T-cell (primary cell): ENCODE measurements at places on chromosomes 1 and 21. TPM values are rescaled to one million over a fixed set of nuclear protein-coding genes. Genes with fewer than 3 reads are reported as not detected.

Gene SGIP1
- total RNA-seq: not detected

Gene LMOD1
- total RNA-seq: 0.10 TPM

- DNase-seq: no peak
These were observed 13.5 kb downstream of the SLC9A1 start for GRCh38 chr1:27141266-27142003.

DNA sequence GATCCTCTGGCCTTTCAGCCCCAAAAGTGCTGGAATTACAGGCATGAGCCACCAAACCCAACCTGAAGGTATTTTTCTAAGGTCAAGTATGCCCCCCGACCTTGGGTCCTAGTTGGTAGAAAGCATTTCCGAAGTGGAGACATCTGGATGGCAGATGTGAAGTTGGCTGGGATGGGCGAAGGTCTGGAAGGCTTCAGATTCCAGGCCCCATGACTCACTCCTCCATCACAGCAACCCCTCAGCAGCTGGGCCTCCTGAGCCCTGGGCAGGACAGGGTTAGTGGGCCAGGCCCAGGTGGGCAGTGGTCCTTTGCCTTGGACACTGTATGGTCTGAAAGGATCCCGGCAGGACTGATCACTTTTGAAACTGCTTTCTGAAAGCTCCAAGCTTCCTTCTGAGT, 23.3 kb downstream of the NAV1 start:
- DNase-seq: no peak

Gene USH2A
- not detected for total RNA-seq

DNA sequence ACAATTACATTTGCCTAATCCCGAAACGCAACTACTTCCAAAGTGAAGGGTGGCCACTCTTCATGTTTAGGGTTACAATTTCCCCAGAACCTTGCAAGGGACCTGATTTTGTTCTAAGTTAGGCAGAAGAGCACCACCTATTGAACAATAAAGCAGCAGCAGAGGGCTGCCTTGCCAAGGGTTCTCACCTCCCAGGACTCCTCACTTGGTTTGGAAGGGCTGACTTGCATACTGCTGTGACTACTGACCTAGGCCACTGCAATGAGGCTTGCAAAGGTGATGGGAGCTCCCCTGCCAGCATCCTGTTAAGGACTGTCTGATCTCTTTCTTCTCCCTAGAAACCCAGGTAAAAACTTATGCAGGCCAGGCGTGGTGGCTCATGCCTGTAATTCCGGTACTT, 14.2 kb downstream of the MTOR start:
- no peak for DNase-seq

DNA sequence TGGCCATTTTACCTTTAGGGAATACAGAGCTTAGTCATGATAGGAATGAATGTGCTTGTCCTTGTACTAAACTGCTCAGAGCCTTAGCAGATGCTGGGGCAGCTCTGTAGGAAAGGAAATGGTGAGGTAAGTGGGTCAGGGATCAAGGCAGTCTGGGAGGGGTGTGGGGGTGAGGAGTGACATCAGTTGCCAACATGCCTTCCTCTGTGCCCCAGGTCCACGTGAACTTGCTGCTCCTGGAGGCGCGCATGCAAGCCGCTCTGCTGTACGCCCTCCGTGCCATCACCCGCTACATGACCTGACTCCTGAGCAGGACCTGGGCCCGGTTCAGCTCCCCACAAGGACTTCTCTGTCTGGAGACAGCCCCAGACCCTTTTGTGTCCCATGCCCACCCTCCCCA, 21.2 kb downstream of the SESN2 start:
- no peak for DNase-seq
